ENCODE measurements at places on chromosomes 12 and 14.

- peak; percentile 61 for DNase-seq
These were observed 6.0 kb upstream of the LRP6 start for GRCh38 chr12:12272869-12273268.

GRCh38 chr12:5222011-5222461 lies 178.4 kb downstream of the KCNA5 start:
- no peak for DNase-seq

- DNase-seq: no peak
These were observed 1224.9 kb upstream of the TMEM132C start for GRCh38 chr12:127041985-127042625.

GRCh38 chr14:60008042-60008441 lies 83.7 kb upstream of the PCNX4 start:
- no peak for DNase-seq

DNA sequence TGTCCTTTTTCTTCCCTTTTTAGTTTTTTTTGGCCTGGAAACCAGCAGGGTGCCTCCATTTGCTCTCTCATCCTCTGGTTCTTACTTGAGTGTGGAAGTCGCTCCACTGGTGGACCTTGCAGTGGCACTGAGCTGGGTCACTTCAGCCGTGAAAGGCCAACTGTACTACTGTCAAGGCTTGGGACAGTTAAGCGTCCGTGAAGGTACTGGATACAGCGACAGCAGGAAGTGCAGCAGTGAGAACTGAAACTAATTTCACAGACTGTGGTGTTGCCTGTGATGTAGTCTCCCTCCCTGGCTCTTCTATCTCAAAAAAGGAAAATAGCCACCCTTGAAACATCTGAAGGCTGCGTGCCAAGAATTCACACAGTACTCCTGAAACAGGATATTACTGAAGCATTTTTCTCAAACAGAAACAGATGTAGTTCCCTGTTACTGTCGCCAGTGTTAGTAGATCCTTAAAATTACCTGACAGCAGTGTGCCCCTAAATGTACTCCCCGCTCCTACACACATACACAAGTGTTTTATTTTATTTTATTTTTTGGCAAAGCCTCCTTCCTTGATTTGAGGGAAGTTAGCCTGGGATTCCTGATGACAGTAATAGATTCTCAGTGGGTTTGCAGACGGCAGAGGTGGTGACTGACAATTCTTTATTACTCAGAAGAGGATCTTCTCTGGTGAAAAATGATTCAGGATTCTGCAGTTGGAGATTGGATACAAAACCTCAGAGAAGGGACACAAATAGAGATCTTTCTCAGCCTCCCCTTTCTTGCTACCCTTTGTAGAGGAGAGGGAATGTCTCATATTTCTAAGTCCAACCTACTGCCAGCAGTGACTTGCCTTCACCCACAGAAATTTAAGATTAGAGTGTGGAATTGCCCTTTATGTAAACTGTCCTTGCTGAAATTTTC lies 4.4 kb downstream of the SUSD6 start:
- DNase-seq: peak; percentile 81

DNA sequence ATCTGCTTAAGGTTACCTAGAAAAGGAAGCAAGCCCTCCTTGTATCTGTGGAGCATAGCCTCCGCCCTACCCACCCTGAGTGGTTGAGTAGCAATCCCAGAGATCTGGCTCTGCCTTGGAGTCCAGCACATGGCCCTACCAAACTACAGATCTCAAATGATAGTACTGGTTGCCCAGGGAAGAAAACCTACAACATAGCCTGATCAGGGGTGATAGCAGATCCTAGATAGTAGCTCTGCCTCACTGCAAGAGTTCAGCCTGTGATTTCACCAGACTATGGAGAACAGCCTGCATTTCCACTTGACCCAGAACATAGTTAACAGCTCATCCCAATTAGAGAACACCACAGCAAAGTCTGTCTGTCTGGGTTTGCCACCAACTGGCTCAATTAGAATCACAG lies 279.5 kb downstream of the ETNK1 start:
- no peak for DNase-seq

- DNase-seq: no peak
These were observed 144.5 kb downstream of the LLPH start for GRCh38 chr12:65986047-65986446.

- no peak for DNase-seq
These were observed 162.7 kb downstream of the FOXN3 start for GRCh38 chr14:89254166-89254909.

- no peak for DNase-seq
These were observed 311.9 kb downstream of the AACS start for GRCh38 chr12:125377093-125377492.

DNA sequence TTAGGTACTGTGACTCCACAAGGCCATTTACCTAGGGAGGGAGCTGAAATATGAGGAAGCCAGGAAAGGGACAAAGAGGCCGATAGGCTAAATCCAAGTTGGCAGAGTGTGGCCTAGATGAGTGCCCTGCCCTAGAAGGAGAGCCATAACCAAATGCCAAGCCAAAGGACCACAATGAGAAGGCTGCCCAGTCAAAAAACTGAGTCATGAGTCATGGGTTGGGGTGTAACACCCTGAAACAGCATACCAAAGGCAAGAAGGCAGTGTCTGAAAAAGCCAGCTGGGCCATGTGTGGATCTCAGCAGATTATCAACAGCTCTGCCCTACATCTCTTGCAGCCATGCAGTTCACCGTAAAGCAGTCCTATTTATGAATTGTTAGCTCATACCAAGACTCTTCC lies 171.7 kb downstream of the PHLDA1 start:
- peak; percentile 57 for DNase-seq

GRCh38 chr12:118064608-118065007 lies 3.6 kb upstream of the WSB2 start:
- DNase-seq: no peak

- DNase-seq: no peak
These were observed 134.7 kb downstream of the CALM1 start for GRCh38 chr14:90531497-90531896.

DNA sequence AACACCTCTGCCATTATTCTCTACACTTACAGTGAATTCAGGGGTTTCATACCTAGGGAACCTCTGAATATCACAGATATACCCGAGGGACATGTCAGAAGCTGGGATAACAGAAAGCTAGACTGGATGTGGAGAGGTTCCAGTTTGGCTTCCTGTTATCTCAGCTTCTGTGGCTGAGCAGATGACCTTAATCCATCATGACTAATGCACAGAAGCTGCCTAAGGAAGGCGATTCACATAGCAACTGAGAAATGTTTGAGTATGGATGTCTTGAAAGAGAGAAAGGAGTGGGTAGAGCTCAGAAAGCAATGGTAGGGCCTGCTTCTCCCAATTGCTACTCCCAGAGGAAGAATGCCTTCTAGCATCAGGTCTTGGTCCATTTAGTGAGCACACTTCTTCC lies 187.6 kb downstream of the RMST start:
- DNase-seq: no peak

- no peak for DNase-seq
These were observed 114.8 kb downstream of the PLXNC1 start for GRCh38 chr12:94263011-94263811.

- no peak for DNase-seq
These were observed 2.5 kb upstream of the PPP2R5C start for GRCh38 chr14:101758913-101759593.

- DNase-seq: no peak
These were observed 4.6 kb upstream of the LEMD3 start for GRCh38 chr12:65164774-65165173.

DNA sequence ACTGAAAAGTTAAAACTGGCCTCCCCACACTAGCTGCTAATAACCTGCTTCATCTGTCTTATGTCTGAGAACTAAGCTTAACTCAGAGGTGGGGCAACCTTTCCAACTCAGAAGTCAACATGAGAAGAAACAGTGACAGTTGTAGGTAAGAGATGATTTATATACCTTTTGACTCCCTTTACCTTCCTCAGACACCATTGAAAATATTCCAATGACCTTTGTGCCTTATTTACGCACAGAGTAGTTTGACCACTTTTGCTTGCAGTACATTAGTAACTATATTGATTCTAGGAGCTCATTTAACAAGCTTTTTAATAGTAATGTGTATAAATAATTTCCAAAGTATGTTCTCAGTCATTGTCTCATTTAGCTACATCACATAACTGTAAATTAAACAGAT lies 77.6 kb downstream of the ALX1 start:
- DNase-seq: no peak

- DNase-seq: no peak
These were observed 94.2 kb upstream of the RESF1 start for GRCh38 chr12:31865023-31865422.

- no peak for DNase-seq
These were observed 456.3 kb upstream of the RGS6 start for GRCh38 chr14:71475916-71476315.

DNA sequence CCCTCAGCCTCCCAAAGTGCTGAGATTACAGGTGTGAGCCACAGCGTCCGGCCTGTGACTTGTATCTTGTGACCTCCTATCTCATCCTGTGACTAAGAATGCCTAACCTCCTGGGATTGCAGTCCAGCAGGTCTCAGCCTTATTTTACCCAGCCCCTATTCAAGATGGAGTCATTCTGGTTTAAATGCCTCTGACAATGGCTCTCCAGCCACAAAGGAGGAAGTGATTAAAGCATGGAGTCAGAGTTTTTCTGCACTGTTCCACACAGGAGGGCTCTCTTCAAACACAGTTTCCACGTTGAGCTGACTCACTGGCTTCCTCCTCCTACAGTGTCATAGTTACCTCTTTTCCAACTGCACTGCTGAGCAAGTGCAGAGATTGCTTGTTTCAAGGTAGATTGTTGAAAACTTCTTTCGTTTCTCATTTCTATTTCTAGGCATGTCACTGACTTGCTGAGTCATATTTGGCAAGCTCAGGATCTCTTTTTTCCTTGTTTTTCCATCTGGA lies 383.8 kb downstream of the PCNX1 start:
- peak; percentile 73 for DNase-seq

GRCh38 chr12:49917788-49918173 lies 14.1 kb upstream of the FAIM2 start:
- no peak for DNase-seq

DNA sequence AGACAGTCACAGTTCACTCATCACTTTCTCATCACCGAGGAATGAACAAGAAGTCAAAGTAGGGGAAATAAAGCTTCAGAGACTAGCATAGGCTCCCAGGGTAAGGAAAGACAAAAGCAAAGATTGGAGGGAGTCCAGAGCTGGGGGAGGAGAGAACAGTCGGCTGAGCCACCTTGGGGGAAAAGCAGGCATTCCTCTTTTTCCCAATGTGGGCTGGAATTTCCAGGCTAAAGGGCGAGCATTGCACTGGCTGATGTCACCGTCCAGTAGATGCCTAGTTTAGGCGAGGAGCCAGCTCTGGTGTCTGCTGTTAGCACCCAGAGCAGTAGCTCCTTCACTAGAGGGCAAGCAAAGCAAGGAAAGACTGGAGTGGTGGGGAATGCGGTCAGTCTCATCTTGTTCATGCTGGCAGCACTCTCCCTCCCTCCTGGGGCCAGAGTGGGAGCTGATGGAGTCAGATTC lies 8.5 kb upstream of the KRT75 start:
- DNase-seq: peak; percentile 97

- DNase-seq: no peak
These were observed 67.3 kb upstream of the KCNH3 start for GRCh38 chr12:49471557-49471956.

DNA sequence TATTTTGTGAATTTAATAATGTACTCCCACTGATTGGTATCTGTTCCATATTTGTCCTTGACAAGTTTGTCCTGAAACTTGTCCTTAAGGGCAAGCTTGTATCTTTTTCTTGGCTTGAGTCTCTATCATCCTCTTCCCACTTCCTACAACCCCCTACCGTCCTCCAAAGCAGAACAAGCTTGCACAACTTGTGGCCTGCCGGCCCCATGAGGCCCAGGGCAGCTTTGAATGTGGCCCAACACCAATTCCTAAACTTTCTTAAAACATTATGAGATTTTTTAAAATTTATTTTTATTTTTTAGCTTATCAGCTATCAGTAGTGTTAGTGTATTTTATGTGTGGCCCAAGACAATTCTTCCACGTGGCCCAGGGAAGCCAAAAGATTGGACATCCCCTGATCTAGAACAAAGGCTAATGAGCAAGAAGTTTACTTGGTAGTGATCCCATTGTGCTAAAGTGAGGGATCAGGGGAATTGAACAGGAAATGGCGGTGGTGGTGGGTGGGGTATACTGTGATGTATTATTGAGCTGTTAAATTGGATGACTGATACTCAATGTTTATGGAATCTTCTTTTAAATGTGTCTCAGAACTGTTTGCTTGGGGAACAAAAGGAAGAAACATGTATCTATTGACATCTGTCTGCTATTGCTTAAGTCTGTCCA lies 37.8 kb downstream of the TMX1 start:
- no peak for DNase-seq

- peak; percentile 74 for DNase-seq
These were observed 4.4 kb downstream of the KMT5A start for GRCh38 chr12:123388177-123388950.

GRCh38 chr12:103881261-103881660 lies 40.2 kb upstream of the NT5DC3 start:
- DNase-seq: no peak

DNA sequence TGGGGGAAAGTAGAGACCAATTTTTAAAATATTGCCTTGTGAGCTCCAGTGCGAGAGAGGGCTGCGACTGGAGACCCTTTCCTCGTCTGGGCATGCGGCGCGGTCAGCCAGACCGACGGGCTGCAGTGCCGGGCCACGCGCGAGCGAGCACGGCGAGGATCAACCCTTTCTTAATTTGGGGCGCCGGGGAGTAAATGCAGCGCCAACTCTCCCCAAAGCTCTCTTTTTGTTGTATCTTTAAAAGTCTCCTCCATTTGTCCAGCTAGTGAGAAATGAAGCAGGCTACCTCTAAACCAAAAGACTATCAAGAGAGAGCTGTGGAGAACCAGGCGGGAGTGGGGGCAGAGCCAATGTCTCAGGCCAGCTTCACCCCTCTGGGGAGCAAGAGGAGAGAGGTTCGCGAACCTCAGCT lies 1.4 kb downstream of the SIX1 start:
- peak; percentile 44 for DNase-seq

DNA sequence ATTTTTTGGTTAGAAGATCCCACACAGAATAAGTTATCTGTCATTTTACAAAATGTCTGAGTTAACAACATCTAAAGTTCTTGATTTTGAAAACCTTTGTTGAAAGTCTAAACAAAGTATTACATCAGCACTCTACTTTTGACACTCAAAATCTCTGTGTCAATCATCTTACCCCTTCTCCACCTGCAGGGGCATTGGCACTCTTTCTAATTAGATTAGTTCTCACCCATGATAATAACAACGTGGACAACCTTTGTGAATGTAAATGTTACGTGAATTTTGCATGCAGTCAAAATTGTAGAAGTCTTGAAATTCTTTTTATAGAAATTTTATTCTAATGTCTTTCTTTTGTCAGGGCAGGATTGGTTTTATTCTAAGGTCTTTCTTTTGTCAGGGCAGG lies 33.5 kb upstream of the PPFIA2 start:
- DNase-seq: no peak

GRCh38 chr14:37698840-37699777 lies 103.7 kb downstream of the TTC6 start:
- DNase-seq: no peak

GRCh38 chr14:81485372-81485771 lies 48.3 kb downstream of the SEL1L start:
- no peak for DNase-seq

Data from EL (cell line).